ENCODE measurements at places on chromosomes 4 and X.

- no peak for DNase-seq
Measured at GRCh38 chr4:129153700-129154099, 57.7 kb downstream of the C4orf33 start.

DNA sequence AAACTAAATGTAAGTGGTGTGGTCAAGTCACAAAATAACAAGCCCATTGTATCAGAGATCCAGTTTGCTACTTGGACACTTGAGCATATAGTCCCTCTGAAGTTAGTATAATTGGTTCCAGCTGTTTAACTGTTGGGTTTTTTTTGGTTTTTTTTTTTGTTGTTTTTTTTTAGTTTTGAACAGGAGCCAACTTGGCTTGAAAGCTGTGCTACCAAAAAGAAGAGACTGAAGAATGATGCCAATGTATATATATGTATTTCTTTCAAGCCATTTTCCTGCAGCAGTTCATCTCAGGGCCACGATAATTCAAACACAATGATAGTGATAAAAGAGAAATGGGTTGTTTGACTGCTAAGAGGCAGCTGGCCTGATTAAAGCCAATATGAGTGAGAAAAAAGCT lies 138.3 kb downstream of the PCDH18 start:
- DNase-seq, result no peak

DNA sequence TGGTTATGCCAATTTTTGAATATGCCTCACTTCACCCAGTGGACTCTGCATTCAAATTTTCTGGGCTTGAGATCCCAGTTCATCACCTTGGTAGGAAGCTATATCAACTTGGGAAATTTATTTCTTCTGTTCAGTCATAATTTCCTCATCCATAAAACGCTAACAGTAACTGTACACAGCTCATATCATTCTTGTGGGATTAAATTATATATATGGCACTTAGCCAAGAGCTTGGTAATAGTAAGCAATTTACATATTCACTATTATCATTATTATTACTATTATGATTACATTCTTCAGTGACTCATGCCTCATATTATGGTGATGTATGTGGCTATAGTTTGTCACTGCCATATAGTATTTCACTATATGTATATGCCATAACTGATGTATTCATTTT lies 177.6 kb downstream of the CPE start:
- DNase-seq, result no peak

GRCh38 chr4:23902222-23902804 lies 12.5 kb upstream of the PPARGC1A start:
- no peak for DNase-seq

DNA sequence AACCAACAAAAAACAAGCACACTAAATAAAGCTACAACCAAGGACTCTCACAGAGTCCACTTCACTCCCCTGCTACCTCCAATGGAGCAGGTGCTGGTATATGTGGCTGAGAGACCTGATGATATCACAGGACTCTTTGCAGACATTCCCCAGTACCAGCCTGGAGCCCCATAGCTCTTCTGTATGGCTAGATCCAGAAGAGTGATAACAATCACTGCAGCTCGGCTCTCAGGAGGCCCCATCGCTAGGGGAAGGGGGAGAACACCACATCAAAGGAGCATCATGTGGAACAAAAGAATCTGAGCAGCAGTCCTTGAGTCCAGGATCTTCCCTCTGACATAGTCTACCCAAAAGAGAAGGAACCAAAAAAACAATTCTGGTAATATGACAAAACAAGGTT lies 237.1 kb upstream of the TLL1 start:
- no peak for DNase-seq

DNA sequence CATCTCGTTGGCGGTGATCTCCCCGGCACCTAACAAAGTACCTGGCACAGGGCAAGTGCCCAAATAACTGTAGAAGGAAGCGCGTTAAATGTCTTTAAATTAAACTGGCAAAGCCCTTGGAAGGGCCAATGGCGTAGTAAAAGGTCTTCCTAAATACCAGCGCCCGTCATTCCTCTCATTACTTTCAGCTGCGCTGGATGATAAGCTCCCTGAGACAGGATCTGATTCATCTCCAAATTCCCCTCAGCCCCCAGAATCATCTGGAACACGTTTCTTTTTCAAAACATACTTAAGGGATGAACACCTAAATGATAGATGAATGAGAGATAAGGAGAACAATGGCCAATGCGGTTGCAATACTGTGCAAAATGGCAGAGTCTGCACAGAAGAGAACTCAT lies 95.1 kb downstream of the AFAP1 start:
- no peak for DNase-seq

DNA sequence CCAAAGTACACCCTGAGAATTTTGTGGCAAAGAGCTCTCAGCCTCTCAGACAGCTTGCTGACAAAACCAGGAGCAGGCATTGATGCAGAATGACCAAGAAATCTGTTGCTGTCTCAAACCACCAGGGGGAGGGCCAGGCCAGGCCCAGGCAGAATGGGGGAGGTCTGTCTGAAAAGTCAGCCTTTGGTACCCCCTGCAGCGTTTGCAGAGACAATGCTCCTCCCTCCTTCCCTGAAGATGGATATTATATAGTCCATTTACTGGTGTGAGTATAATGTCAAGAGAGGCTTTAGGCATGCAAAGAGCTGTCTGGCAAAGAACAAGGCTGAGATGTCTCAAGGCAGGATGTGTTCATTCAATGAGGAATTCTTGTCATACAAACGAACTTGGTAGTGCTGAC lies 52.9 kb upstream of the TRPC5OS start:
- peak; percentile 21 for DNase-seq

- DNase-seq, result no peak
Measured at GRCh38 chr4:94416335-94416734, 35.4 kb upstream of the PDLIM5 start.

DNA sequence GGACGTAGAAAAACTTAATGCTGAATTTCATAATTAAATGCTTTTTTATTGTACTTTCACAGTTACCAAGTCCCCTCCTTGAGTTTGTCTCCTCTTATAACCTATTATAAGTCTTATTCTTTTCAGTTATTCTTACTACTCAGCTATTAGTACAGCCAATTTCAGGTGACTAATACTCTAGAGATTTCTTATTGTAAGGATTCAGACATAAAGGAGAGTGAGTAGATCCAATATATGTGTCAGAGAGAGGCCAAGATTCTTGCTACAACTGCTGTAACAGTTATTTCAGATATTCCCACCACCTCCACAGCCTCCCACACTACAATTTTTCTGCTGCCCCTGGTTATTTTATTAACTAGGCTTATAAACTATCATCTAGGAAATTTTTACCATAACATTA lies 274.5 kb downstream of the GPAT3 start:
- DNase-seq, result no peak

DNA sequence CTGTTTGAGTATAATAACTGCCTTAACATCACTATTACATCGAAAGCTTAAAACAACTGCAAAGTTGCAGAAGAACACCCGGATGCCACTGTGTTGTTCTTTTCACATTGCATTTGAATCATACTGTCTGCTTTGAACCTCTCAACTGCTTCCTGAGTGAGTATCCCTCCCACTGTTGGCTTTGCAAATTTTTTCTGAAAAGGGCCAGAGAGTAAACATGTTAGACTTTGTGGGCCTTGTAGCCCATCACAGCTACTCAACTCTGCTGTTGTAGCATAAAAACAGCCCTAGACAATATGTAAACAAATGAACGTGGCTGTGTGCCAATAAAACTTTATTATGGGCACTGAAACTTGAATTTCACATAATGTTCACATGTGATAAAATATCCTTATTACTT lies 76.1 kb downstream of the NSG1 start:
- DNase-seq, result no peak

DNA sequence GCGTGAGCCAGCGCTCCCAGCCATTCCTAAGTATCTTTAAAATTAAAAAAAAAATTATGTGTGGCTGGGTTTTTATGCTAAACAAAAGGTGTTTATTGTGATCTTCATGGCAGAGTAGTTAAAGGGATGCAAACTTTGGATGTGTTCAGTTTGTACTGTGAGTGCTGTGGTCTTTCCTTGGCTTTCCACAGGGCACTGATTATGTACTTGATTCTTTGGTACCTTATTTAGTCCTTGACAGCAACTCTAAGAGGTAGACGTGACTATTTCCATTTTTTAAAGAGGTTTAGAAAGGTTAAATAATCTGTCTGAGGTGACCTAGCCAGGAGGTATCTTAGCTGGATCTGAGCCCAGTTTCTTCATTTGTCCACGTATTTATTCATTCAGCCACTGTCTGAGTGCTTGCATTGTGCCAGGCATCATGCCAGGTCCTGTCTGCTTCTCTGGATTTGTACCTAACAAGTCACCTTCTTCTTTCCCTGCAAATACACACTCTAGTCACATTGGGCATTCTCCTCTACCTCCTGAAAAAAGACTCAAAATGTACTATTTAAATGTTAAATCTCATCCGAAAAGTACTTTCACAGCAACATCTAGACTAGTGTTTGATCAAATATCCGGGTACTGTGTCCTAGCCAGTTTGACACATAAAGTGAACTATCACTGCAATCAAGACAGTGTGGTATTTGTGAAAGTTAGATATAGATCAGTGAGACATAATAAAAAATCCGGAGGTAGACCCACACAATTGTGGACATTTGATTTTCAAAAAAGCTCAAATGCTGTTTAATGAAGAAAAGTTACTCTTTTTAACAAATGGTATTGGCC lies 31.5 kb downstream of the WWC2 start:
- DNase-seq, result no peak

DNA sequence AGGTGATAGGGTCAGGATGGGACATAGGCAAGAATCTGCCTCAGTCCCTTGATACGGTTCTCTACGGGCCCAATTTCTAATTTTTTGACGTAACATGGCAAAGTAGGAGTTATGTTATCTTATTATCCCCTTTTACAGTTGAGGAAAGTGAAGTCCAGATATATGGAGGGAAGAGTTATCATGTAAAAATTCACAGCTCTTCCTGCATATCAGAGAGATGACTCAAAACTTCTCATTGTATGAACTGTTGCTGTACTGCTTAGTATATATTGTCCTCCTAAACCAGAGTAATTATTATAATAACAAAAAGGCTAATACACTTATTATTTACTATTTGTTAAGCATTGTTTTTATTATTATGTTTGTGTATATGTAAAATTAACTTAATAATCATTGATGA lies 260.5 kb upstream of the IGFBP7 start:
- DNase-seq, result no peak

DNA sequence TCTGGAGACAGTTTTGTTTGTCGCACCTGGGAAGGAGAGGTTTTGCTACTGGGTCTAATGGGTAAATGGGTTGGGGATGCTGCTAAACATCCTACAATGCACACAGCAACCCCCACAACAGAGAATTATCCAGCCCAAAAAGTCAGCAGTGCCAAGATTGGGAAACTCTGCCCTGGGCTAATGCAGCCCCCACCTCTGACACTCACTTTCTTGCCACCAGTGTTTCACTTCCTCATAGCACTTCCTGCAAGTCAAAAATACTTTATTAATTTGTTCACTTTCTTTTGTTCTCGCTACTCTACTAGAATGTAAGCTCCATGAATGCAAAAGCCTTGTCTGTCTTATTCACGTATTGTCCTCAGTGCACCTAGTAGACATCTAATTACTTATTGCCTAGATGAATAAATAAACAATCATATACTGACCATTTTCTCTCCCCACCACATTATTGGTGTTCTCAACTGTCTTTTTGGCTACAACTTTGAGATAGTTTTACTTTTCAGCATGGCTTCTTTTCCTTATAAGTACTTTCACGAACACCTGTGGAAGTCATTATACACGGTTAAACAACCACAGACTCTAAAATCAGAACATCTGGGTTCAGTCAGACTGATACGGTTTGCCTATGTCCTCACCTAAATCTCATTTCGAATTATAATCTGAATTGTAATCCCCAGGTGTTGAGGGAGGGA lies 82.0 kb upstream of the PITX2 start:
- DNase-seq, result no peak

DNA sequence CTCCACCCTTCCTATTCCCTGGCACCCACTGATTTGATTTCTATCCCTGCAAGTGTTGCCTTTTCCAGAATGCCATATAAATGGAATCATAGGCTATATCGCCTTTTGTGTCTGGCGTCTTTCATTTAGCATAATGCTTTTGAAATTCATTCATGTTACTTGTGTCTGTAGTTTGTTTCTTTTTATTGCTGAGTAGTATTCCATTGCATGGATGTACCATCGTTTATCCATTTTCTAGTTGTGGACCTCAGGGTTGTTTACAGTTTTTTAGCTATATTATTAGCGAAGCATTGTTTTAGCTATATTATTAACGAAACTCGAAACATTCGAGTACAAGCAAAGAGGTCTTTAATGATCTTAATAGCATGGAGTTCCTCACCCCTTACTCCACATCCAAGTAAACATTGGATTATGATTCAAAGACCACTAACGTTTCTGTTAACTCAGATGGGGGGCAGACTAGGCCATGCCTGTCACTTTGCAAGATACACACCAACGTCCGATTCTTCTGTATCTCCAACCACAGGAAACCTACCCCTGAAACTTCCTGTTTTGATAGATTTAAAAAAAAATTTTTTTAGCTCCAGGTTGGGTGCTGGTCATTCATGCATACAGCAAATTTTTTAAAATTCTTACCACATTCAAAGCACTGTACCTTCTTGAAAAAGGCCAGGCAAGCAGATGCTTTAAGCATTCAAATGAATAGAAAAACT lies 1.1 kb downstream of the DCK start:
- peak; percentile 19 for DNase-seq

DNA sequence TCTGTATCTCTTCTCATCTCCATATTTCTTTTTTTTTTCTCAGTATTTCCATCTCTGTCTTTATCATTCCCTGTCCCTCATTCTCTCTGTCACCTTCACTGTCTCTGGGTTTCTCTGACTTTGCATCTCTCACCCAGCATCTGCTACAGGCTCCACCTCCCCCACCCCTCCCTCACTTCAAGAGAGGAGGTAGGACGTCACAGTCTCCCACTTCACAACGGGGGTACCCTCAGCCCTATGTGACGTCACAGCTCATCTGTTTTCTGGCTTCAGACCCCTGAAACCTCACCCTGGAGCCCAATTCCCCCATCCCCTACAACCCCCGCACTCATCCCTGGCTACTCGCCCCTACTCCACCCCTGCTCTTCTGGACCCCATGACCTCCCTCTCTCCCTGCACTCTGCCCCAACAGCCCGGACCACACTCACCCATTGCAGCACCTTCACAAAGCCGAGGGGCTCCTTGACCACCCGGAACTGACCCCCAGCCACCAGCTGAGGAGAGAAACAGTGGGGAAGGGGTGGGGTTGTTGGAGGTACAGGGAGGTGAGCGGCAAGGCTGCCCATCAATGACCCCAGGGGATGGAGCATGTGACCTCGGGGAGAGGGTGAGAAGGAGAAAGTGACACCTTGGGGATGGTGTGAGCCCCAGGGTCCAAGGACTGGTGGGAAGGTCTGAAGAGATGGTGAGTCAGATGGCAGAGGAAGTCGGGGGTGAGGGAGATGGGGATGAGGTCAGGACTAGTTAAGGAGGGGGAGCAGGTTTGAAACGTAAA lies 1.3 kb downstream of the SYP start:
- DNase-seq, result no peak

GRCh38 chr4:90137555-90137954 lies 10.4 kb downstream of the CCSER1 start:
- peak; percentile 27 for DNase-seq

- peak; percentile 50 for DNase-seq
Measured at GRCh38 chr4:138555584-138555983, 313.4 kb upstream of the SLC7A11 start.
